ENCODE measurements at places on chromosomes 1 and 21.

- peak; percentile 71 for DNase-seq
Measured at GRCh38 chr1:42682739-42683531, 717 bp downstream of the YBX1 start.

DNA sequence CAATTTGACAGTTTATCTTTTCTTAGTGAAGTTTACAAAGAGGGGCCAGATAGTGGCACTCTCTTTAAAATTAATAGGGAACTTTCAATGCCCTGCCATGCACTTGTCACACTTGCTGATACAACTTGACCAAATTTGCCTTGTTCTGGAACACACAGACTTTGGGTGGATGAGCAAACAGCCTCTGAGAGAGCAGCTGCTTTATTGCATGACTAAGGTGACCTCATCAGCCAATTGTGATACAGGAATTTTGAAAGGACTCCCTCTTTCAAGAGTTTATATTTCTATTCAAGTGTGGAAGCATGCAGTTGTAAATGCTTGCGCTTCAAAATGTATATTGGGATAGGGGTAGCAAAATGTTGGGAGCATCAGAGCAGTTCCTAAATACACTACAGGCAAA, 2.1 kb upstream of the RGS1 start:
- peak; percentile 60 for DNase-seq

GRCh38 chr1:114892194-114892918, 37.7 kb downstream of the SYCP1 start:
- DNase-seq, result no peak

DNA sequence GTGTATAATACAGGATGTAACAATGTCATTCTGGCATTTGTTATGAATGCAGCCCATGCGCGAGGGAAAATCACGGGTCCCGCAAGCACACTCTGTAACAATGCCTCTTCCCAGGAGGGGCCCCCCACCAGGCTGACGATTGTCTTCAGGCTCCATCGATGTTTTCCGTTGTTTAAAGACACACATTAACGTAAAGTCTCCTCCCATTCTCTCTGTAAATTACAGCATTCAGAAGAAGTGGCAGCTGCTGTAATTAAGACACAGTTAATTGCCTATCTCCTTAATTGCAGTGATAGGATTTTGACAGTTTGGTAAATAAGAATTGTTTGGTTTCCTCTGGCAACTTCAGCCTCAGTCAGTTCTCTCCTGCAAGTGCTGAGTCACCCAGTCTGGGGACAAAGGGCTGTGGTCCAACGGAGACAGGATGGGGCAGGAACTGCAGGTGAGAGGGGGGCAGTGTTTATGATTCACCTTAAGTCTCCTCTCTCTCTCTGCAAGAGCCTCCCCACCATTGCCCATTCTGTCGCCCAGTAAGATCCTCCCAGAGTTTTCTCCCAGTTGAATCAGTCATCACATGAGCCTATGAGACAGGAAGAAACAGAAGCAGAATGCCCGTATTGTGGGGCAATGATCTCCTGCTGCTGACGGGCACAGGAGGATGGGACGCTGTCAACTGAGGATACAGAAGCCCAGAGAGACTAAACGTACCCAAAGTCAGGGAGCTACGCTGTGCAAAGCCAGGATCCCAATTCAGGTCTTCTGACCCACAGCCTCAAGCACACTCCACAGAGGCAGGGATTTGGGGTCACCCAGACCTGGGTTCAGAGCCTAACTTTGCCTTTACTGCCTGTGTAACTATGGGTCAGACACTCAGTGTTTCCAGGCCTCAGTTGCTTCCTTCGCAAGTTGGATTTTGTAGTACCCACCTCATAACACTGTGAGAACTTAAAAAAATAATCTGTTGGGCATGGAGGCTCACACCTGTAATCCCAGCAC, 110.0 kb downstream of the ADSS2 start:
- DNase-seq, result peak; percentile 31
